ENCODE measurements at places on chromosomes 3 and 15.

DNA sequence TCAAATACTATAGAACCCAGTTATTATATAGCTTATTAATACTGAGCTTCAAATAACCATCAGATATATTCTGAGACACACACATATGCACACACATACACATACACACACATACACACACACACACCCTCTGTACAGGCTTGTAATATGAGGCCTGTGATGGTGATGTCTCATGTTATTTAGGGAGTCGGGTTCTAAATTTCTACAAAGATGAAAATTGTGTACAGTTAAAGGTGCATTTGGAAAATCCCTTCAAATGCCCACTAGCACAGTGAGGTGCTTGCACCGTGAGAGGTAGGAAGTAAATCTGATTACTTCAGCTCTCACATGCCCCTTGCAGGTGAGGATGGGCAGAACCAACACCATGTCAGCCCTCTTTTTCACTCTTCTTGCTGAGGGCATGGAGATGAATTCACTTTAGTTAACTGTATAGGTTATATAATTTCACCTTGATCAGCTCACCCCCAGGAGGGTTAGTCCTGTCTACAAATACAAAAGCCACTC is 294.5 kb upstream of the PROK2 start:
- no peak for DNase-seq

DNA sequence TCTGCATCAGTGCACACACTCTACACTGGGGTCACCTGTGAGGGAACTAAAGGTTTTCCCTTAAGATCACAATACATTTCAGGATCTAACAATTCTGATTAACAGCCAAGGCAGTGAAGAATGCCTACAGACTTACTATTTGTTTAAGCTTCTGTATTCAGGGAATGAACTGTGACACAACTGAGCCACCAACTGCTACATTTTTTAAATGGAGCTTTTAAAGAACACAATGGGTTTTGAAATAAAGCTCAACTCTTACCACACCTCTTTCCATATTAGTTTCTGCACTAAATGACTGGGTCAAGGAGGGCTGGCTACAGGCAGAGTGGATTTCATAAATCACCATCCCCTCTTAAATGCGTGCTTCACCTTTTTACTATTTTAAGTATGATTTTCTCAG is 100.2 kb downstream of the TMCC1 start:
- DNase-seq = no peak

DNA sequence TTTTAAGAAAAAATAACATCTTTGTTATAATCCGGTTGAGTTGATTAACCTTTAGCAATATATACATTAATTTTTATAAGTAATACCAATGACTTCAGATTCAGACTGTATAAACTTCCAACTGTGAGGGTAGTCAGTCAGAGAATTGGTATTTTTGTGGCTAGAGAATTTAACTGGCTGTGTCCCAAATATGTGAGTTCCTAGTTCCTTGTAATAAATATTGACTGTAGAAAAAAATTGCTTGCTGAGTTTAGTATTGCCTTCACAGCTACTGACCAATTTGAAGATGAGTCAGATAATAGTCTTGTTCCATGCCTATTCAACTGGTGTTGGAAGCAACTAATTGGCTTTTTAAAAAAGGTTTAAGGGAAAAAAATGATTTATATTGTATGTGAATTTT is 210.8 kb downstream of the GAP43 start:
- no peak for DNase-seq

- no peak for DNase-seq
Measured at GRCh38 chr3:101638261-101638745, 38.6 kb downstream of the ZBTB11 start.

- no peak for DNase-seq
Measured at GRCh38 chr3:43996379-43997301, 245.0 kb upstream of the TOPAZ1 start.

DNA sequence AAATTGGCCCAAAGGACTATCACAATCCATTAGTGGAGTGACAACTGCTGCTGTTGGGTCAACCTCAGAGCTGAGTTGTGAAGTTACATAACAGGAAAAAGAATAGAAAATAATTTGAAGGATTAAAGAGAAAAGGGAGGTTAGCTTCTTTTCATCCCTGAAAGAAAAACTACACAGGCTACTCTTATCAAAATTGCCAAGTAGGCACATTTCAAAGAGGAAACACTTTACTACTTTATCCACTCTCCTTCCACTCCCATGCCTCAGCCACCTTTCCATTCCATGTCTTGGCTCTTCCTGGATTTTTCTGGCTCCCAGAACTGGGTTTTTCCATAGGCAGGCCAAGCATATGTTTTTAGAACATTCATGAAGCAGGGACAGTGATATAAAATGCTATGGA is 384.0 kb upstream of the RORA start:
- no peak for DNase-seq

GRCh38 chr3:142095841-142096240 is 53.5 kb downstream of the TFDP2 start:
- DNase-seq = no peak

GRCh38 chr15:39735120-39735717 is 47.4 kb downstream of the FSIP1 start:
- DNase-seq = no peak

- DNase-seq = no peak
Measured at GRCh38 chr15:57600197-57600596, 8.5 kb downstream of the MYZAP start.

DNA sequence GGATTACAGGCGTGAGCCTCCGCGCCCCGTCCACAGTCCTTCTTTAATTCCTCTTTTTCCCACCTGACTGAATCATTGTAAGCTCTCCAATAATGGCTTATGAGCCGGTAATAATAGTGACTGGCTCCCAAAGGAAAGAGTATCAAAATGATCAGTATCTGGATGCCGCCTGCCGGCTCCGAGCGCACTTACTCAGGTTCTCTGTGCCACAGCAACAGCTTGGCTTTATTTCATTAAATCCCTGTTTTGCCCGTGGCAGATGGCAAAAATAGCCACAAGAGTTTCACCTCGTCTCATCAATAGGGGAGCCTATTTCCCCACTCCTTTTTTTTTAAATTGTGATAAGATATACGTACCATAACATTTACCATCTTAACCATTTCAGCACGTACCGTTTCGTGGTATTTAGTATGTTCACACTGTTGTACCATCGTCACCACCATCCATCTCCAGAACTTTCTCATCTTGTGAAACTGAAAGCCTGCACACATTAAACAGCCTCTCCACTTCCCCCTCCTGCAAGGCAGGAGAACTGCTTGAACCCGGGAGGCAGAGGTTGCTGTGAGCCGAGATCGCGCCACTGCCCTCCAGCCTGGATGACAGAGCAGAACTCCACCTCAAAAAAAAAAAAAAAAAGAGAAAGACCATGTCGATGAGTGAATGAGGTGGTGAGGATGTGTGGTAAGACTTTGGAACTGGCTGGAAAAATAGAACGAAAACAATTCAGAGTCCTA is 80.7 kb upstream of the DLG1 start:
- DNase-seq = no peak

DNA sequence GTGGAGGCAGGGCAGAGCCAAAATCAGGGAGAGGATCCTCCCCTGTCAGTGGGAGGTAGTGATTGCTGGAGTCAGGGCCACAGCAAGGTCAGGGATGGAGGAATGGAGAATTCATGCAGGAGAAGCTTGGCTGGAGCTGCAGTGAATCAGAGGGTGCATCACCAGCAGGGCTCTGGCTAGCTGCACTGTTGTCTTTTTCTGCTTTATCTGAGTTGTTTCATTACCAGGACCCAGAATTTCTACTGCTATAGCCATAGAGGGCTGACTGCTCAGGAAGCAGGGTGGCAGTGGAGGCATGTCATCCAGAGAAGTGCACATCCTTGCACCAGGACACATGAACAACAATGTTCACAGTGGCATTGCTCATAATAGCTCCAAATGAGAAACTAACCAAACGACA is 113.5 kb upstream of the GALNT15 start:
- DNase-seq = no peak

DNA sequence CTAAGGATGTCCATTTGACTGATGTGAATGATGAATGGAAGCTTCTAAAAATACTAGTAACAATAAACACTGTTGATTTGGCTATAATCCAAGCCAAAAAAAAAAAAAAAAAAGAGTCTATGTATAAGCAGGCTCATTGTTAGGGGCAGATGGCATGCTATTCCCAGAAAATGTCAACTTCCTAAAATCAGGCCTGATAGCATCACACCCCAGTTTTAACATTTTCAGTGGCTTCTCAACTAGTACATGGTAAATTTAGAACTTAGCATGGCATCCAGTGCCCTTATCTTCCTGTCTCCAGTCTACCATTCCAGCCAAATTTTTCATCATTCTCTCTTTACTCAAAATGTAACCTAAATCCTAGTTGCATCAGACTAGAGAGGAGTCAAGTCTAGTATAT is 288.2 kb upstream of the ZNF385D start:
- no peak for DNase-seq

DNA sequence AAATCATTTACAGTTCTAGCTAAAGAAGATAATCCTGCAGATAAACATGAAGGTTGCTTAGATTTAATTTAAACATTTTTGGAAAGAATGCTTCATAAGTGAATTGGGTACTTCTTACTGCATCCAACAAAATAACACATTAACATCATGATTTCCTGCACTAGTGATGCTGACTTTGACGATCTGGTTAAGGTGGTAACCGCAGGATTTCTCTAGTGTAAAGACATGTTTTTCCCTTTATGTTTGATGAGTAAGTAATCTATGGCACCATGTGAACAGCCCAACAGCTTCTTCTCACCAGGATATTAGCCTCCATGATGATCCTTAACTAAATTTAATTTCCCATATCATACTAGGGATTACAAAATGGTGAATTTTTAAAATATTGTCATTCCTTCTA is 14.1 kb downstream of the SPPL2A start:
- DNase-seq = no peak

- DNase-seq = no peak
Measured at GRCh38 chr15:100234158-100235029, 107.4 kb downstream of the ADAMTS17 start.

DNA sequence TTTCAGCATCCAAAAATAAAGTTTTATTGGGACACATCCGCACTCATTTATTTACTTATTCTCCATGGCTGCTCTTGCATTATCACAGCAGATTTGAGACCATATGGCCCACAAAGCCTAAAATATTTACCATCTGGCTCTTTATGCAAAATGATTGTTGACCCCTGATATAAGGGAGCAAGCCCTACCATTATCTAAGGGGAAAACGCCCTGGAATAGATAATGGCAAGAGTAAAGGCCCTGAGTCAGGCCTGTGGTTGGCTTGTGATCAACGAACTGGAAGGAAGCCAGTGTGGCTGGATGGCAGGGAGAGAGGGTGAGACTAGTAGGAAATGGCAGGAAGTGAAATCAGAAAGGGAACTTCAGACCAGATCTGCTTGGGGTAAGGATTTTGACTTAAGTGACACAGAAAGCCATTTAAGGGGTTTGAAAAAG is 24.6 kb upstream of the DMXL2 start:
- DNase-seq = no peak

GRCh38 chr15:69479971-69480370 is 27.4 kb downstream of the RPLP1 start:
- DNase-seq = no peak

DNA sequence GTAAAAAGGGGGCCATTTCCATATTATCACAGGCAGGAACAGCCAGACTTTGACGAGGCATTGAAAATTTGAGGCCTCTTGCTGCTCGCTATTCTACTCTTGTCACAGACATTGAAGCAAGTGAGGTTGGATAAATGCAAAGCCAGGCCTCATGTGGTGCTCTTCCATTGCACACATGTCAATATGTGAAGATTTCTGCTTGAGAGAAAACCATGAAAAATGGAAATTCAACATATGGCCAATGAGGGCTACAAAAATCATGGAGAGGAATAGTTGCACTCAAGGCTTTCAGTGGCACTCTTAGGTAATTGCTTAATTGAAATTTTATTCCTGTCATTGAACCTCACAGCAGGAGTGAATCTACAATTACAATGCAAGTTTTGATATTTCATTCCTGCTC is 185.6 kb upstream of the MBNL1 start:
- DNase-seq = no peak

DNA sequence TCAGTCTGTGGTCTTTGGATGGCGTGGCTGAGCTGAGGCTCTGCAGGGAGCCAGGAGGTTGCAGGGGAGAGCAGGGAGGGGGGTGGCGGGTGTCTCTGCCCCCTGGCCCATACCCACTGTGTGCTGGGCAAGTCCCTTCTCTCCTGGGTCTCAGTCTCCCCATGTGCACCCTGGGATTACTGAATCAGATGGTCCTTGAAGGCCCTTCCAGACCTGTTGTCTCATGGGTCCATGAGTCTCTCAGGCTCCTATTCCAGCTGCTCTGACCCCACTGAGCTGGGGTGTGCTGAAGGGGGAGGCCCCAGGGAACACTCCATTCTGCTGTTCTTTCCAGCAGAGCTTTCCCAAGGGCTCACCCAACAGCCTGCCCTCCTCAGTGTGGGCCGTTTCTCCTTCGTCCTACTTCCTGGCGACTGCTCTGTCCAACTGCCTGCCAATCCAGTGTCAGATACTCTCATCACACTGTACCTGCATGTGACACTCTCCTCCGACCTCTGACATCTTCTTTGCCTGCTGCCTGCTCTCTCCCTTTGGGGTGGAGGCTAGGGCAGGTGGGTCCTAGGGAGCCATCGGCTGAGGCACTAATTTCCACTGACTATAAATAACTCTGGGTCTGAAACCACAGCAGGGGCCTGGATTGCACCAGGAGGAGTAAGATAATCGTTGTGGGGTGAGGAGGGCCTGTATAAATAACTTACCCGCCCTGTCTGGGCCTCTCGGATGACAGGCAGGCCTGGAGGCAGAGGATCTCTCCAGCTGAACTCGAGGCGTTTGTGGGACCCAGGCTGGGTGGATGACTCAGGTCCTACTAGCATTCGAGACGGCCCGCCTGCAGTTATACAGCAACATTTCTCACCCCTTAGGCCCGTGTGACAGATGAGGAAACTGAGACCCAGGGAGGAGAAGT is 67.1 kb downstream of the ATP2B2 start:
- DNase-seq = no peak

DNA sequence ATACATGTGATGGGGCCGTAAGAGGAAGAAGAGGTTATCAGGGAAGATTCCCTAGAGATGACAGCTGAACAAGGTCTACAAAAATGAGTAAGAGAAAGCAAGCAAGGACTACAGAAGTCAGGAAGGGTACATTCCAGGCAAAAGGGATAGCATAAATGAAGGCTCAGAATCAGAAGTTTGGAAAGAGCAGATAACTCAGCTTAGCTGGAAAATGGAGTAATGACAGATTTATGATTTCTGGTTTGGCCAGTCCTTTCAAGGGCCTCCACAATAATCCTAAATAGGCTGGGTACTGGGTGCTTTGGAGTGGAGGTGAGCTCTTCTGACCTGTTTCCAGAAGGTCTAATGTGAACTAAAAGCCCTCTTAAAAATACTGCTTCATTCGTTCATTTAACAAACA is 110.7 kb downstream of the MYO5A start:
- DNase-seq = no peak

DNA sequence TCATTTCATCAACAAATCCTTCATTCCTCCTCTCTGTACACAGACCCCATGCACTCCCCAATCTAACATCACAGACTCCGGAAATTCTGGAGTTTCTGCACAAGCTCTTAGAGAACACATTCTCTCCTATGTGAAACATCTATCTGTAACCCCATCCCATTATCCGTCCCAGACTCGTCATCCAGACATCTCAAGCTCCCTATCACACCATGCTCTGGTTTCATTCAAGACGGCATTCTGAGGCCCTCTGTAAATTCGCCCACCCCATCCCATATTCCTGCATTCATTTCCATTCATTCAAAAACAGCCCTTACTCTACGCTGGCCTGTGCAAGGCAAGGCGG is 575 bp downstream of the LEO1 start:
- DNase-seq = no peak

- DNase-seq = no peak
Measured at GRCh38 chr3:56339244-56339643, 129.0 kb downstream of the ERC2 start.

Data from cortex of kidney (tissue), 1 donor.